ENCODE measurements at places on chromosomes 2 and 18. TPM values are rescaled to one million over a fixed set of nuclear protein-coding genes. Genes with fewer than 3 reads are reported as not detected.

The ZEB2 gene
- 30.3 TPM for total RNA-seq

The STARD6 gene
- 0.33 TPM for total RNA-seq

The B3GNT2 gene
- 34.6 TPM for total RNA-seq

The KCNG2 gene
- total RNA-seq, result not detected

The RAB6C gene
- total RNA-seq, result not detected

The GPR35 gene
- total RNA-seq, result 0.13 TPM

The ATIC gene
- 22.8 TPM for total RNA-seq

The FAM237A gene
- total RNA-seq, result not detected

The FAM110C gene
- 0.26 TPM for total RNA-seq

The MYOM1 gene
- 0.11 TPM for total RNA-seq

The LCT gene
- not detected for total RNA-seq

The ASAP2 gene
- 44.0 TPM for total RNA-seq

The CROCC2 gene
- not detected for total RNA-seq

The C2orf15 gene
- 0.28 TPM for total RNA-seq

The SLC30A3 gene
- total RNA-seq, result 0.11 TPM

GRCh38 chr2:62705859-62706720, 577 bp downstream of the EHBP1 start:
- no peak for DNase-seq

DNA sequence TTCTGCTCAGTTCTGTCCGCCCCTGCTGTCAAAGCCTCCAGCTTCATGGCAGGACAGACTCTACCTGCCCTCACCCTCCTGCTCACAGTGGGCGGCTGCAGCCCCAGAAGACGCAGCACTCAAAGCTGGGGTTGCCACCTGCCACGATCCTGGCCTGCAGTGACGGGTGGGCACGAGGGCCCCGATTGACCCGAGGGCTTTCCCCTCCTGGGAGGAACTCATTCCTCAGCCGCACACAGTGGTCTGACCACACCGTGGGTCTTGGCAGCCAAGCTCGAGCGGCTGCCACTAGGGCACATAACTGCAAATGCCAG, 47.1 kb downstream of the HS6ST1 start:
- DNase-seq, result no peak

DNA sequence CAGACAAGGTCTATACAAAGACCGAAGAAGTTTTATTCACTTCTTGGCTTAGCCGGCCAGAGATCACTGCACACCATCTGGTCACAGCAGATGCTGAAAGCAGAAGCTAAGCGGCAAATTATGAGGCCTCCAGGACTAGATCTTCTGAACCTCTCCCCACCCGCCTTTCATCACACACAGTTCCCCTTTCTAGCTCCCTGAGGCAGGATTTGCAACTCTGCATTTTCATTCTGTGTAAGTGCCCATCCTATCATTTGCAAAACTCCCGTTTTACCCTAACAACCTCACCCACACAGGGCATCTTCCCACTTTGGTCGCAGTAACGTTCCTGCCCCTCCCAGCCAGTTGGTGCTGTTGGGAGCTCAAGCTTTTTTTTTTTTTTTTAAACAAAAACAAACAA, 3.1 kb upstream of the MOB1A start:
- DNase-seq, result no peak

DNA sequence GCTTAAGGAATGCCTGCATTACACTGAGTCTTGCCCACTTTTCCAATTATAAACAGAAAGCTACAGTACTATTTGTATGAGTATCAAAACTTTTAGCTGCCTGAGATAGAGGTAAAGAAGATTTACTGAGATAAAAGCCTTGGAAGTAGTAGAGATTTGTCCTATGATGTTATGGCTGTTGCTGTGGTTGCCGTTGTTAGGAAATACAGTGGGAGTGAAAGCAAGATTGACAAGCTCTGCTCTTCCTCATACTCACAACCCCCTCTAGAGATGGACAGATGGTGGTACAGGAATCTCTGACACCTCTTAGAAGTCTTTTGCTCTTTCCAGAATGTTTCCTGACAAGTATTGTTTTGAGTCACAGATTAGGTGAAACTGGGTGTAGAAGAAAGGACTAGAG, 242.5 kb downstream of the RPIA start:
- DNase-seq, result no peak

- no peak for DNase-seq
Observed at GRCh38 chr2:216104691-216105090, 4.5 kb upstream of the XRCC5 start.

DNA sequence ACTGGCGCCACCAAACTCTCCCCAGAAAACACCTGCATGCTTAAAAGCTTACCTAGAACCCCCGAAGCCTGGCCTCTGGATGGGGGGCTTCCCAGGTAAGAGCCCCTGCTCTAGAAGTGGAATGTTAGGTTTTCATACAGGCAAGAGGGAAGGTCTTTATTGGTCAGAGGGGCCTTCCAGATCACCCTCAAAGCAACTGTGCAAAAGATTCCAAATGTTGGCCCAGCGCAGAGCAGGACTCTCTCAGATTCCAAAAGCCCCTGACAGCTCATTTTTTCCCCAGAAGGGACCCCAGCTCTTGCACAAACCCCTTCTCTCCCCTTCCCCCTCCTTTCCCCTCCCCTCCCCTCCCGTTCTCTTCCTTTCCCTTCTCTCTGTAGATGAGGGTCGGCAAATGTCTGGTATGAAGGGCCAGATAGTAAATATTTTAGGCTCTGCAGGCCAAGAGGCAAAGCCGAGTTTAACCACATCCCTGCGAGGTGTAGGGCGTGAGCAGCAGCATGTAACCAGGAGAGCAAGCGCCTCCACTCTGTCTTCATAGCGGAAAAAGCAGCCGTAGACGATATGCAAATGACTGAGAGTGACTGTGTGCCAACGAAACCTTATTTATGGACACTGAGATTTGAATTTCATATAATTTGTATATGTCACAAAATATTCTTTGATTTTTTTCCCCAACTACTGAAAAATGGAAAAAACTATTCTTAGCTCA, 116.9 kb downstream of the SMAD7 start:
- no peak for DNase-seq

GRCh38 chr18:44841752-44842587, 161.3 kb downstream of the SETBP1 start:
- no peak for DNase-seq

DNA sequence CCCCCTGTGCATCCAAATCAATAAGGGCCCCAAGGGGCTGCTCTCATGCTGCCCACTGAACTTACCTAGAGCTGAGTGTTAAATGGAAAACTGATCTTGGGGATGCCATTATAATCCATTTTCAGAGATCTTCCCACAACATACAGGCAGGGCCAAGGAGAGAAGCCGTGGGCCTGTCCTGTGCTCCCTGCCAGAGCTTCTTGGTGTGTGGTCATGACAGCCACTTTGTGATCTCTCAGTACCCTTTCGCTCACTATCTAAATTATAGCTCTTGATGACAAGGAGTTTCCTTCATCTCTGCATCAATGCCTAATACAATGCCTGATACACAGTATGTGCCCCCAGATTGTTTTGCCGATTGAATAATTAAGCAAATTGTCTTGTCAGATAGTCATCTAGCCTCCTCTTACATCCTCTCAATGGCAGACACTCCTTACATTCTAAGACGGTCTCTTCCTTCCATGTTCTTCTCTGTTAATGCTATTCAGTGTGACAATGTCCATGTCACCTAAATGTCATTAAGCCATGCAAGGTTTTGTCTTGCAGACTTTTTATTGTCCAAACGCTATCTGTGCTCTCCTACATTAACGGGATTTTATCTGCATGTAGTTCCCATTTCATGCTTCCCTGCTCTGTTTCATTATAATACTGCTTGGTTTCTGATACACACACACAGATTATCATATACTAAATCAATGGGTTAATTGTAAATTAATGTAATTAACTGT, 5.9 kb downstream of the CSRNP3 start:
- no peak for DNase-seq

- DNase-seq, result peak; percentile 77
Observed at GRCh38 chr18:55415258-55415871, 172.6 kb downstream of the TCF4 start.

GRCh38 chr2:236774171-236774570, 204.5 kb downstream of the ACKR3 start:
- no peak for DNase-seq

- DNase-seq, result no peak
Observed at GRCh38 chr2:32192418-32192817, 26.8 kb downstream of the SLC30A6 start.

DNA sequence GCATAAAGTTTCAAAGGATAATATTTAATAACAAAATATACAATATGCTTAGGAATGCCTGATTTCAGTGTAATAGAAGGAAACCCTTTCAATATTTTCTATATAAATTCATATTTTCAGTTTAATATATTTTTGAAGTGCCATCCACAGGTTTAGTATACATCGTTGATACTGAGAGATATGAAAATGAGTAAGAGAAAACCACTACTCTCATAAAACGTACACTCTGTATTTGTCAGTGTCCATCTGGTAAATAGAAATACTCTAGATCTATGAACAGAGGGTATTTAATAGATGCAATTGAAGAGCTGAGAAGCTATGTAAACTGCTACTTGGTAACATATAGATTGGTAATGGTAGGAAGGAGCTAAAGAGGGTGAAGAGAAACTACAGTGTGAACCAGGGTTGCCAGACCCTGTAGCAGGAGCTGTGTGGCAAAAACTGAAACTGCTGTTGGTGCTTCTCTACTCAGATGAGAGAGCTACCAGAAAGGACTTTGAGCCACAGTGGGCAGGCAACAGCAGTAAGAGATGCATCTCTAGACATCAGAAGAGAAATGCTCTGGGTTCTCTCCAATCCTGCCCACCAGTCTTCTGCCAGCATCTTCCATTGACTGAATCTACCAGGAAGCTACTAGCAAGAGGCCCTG, 187.4 kb downstream of the CCDC102B start:
- DNase-seq, result no peak

DNA sequence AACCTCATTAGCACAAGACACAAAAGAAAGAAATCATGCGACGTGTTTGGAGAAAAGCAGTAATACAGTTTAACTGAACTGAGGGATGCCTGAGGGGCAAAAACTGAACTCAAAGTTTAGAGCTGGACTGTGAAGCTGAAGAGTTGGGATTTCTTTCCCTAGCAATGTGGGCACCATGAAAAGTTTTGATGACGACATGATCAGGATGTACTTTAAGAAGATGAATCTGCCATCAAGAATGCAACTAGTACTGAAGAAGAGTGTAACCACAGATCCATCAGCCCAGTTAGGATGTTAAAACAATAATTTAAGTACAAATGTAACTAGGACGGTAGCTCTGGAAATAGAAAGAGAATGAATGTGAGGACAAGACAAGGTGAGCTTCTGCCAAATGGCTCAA, 196.2 kb downstream of the VWC2L start:
- no peak for DNase-seq

GRCh38 chr2:196112418-196113034, 43.9 kb upstream of the DNAH7 start:
- DNase-seq, result no peak

GRCh38 chr18:63320123-63320974, 780 bp upstream of the BCL2 start:
- no peak for DNase-seq

- DNase-seq, result no peak
Observed at GRCh38 chr2:178194600-178195389, 483 bp downstream of the OSBPL6 start.

DNA sequence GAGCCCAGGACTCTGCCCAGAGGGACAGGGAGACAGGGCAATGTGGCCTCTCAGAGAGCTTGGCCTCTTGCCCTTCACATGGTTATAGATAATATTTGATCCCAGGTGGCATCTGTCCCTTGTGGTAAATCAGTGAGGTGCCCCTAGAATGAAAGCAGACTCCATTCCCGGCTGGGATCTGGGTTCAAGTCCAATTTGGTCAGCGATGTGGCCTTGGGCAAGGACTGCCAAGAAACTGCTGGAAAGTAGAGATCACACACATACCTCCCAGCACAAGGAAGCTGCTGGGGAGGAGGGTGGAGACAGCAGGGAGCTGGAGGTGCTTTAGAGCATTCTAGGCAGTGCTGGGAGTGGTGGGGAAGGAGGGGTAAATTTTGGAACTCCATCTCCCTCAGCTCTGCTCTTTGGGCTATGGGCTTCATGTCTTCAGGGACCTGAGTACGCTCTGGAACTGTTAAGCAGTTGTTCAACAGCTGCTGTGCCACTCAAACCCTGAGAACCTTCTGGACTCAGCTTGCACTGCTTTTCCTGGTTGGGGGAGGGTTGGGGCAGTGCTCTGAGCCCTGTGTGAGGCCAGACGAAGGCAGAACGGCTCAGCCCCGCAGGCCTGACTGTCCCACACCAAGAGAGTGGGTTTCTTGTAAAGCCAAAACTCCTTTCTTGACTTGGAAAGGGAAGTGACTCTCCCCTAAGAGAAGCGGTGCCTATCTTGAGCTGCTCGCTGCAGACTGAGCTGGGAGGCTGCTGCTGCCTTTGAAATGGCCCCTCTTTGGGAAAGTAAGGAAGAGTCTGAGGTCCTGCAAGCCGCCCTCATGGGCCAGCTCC, 23.0 kb downstream of the INPP5D start:
- DNase-seq, result no peak

DNA sequence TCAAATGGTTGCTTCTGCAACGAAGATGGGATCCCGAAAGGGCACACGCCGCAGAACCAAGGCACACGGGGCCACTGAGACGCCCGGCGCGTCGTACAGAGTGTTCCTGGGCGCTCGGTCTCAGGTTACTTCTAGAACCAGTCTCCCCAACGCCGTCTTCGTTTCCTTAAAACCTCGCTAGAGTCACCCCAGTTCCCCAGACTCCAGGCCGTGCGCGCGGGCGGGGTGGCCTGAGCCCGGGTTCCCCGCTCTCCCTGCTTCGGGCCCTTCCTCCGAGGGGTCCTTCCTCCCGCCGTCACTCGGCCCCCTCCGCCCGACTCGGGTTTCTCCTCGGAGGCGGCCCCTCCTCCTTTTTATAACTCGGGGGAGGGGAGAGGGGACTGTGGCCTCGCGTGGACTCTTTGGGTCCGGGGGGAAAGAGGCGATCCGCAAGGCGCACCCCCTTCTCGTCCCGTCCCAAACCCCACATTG, 774 bp upstream of the FZD7 start:
- DNase-seq, result no peak

- no peak for DNase-seq
Observed at GRCh38 chr2:126370201-126370600, 285.8 kb upstream of the GYPC start.

DNA sequence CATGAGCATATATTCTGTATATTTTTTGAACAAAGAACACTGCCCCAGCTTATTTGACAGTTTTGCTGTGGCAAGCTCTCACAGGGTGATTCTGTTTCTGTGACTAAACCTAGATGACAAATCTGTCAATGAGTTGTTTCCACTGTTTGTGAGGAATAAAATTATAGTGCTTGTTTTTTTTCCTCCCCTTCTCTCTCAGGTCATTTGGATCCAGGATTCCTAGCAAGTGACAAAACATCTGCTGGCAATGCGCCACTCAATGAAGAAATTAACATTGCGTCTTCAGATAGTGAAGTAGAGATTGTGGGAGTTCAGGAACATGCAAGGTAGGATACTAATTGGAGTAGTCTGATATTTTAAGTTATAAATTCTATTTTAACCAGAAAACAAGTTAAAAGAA, 149.3 kb downstream of the HAUS1 start:
- no peak for DNase-seq

- no peak for DNase-seq
Observed at GRCh38 chr2:162000431-162000830, 73.6 kb downstream of the DPP4 start.

- DNase-seq, result no peak
Observed at GRCh38 chr2:141967503-141967902, 163.3 kb downstream of the LRP1B start.

- DNase-seq, result no peak
Observed at GRCh38 chr2:239285071-239285931, 115.5 kb downstream of the HDAC4 start.
